ENCODE measurements at places on chromosomes 2 and 18.
A peak's percentile ranks its signal among the peaks of the same experiment; 100 is the strongest.

DNA sequence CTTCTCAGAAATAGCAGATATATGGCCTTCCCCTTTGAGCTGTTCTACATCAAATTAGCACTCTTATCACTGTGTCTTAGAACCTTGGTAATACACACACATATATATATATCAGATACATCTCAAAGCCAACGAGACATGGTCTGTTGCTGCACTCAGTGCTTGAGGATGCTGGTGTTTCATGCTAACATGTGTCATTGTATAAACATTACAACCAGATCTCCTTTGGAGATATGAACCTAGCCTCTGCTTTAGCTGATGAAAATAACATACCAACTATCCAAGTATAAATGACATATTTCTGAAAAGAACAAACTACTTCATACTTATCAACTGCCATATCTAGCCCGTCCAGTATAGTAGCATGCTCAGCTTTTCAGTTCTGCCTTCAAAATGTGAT is 226.7 kb upstream of the HNRNPA3 start:
- no peak for DNase-seq

GRCh38 chr18:58727776-58728500 is 56.7 kb downstream of the MALT1 start:
- no peak for DNase-seq

DNA sequence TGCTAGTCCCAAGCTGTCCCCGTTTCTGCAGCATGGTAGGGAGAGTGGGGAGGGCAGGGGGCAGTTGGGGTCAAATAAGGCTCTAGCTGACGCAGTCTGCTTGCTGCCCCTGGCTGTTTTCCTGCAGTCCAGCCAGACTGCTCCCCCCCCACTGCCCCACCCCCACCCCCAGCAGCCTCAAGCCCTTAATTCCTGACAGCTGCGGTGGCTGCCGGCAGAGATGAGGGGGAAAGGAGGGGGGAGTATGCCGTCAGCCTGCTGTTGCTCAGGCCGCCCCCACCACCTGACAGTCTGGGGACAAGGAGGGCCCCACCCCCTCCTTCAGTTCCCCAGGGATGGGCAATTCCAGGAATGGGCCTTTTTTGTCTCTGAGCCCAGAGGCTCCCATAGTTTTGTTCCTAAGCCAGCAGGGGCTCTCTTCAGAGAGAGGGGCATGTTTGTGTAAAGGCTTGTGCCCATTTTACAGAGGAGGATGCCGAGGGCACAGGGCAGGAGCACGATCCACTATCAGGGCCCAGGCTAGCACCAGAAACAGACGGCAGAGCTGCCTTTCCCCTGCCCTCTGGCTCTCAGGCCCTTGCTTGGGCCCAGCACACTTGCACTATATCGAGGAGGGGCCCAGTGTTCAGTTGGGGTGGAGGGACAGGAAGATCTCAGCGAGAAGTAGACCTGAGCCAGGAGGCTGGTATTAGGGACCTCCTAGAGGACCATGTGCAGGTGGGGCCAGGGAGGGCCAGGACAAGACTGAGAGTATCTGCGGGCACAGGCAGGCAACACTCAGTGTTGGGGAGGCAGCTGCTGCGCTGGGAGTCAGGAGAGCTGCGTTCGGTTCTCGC is 1.5 kb upstream of the WNT10A start:
- DNase-seq = no peak

DNA sequence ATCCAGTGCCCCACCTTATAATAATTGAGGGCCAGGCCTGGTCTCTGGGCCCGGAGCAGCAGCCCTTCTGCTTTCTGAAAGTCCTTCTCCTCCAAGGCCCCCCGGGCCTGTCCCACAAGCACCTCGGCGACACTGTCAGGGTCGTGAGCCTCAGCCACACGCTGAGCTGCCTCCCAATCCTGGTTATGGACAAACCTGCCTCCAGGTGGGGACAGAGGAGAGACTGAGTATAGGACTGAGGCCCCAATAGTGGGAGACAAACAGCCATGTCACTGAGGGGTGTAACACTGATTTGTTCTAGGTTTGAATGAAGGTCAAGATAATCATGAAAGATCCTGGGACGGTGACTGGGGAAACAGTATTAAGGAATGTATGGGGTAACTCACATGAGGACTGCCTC is 11.8 kb downstream of the KRTCAP3 start:
- no peak for DNase-seq

DNA sequence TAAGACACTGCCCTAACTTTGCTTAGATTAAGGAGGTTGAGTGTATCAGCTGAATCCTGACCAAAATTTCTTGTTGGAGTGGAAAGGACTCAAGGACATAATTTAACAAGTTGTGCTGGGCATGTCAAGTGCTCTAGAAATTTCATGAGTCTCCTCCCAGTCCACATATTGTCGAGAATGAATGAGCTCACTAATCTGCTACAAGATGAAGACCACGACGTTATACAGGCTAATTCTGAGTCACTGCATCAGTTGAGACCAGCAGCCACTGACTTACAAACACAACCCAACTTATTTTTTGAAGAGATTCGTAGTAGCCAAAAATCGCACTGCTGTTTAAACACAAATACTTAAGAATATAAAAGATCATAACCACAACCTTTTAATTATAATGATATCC is 28.7 kb upstream of the SLC8A1 start:
- no peak for DNase-seq

- DNase-seq = no peak
Observed at GRCh38 chr2:53751728-53752127, 15.9 kb upstream of the CHAC2 start.

DNA sequence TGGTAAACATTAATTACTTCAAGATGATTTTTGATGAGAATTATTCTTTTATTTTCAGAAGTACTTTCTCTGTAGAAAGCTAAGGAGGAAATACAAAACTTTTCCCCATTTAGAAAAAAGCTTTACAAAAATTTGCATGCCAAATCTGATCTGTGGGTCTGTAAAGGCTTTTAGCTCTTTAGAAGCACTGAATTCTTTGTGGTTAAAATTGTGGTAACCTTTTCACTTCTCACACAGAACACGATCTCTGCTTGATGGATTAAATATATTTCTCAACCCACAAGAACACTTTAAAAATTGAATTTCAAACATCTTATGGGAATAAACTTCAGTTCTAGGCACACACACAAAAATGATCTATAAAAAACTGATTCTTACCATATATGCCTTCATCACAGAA is 63.7 kb downstream of the VIL1 start:
- no peak for DNase-seq

DNA sequence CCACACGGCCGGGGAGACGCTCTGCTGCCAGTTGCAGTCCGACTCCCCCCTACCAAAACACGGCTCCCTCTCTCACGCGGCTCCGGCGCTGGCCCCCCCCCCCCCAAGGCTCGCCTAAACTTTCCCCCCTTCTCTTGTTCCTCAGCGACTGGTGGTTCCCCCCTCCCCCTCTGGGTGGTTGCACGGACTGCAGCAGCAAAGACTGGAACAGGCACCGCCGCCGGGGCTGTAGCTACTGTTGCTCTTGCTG is 281 bp downstream of the XPO1 start:
- no peak for DNase-seq

DNA sequence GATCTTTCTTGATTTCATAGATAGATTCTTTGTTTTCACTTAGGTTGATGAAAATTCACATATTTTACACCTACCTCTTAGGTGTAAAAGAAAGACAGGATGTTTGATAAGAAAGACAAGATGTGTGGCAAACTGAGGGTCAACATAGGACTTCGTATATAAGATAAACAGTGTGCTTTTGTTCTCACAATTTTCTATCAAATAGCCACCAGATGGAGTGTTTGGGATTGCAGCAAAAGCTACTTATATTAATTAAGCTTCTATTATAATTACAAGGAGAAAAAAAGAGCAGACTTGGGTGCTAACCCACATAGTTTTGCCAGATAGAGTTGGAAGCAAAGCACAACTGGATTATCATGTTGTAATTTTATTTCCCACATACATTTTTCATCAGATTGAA is 232.9 kb downstream of the CDH7 start:
- no peak for DNase-seq

DNA sequence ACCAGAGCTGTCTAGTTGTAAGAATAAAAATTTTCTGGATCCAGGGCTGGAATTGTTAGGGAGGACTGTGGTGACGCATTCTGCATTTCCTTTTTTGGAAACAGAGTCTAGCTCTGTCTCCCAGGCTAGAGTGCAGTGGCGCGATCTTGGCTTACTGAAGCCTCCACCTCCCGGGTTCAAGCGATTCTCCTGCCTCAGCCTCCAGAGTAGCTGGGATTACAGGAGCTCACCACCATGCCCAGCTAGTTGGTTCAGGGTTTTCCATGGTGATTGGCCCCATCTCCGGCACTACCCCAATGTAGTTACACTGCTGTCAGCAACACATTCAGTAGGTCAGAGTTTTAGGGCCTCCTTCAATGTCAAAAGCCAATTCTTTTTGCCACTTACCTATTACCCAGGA is 58.6 kb upstream of the RNF152 start:
- DNase-seq = no peak

DNA sequence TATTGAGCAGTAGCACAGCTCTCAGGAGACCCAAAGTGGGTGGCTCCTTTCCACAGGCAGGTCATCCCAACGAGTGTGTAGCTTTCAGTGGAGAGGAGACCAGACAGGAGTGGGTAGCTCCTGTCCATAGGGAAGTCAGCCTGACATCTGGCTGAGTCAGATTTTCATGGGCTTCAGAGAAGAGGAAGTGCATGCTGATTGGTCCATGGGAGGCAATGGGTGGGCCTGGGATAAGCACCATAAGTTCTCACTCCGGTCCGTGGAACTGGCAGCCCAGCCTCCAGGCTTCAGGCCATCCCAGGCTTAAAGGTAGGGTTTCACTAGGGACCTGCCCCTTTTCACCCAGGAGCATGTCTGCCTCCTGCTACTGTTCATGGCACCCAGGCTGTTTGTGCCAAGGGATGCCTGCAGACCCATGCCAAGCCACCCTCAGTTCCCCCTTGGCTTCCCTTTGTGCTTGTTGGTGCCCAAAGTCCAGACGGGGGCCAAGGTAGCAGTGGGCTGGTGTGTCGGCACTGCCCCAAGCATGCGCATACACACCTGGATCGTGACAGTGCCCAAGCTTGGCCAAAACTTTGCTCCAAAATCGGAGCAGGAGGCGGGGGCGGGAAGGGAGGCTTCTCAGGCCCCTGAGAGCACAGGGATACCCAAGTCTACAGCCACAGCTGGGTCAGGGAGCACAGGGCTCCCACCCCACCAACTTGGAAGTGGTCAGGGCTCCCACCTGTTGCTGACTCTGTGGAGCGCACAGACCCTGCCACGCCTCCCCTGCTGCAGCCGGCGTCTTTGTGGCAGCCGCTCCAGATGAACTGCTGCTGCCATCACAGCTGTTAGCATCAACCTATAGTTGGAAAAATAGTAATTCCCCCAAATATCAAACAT is 26.4 kb downstream of the MARCHF7 start:
- DNase-seq = peak; percentile 6

DNA sequence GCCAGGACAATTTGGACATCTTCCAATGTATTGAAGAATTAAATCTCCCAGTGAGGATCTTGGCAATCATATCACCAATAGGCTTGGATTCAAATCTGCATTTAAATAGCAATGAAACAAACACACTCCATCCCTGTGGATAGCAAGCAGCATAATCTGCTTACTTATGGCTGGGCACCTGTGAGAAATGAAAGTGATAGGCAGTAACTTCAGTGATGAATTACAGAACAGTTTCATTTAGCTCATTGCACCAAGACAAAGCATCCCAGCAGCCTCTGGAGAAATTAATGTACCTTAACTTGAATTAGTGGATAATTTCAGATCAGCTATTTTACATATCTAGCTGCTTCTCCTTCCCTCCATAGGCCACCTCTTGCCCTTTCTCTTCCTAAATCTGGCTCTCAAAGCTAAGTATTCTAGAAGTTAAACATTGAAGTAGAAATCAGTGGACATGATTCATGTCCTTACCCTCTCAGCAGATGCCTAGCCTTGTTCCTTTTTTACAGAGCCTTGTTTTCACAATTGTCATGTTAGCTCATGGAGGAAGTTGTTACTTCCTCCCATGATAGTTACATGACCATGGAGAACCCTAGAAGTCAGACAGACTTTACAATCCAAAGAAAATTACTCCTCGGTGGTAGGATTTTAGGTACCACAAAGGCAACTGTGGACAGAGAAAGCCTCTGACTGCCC is 88.5 kb upstream of the TACR1 start:
- no peak for DNase-seq

- DNase-seq = no peak
Observed at GRCh38 chr2:19711470-19712372, 190.1 kb downstream of the TTC32 start.

DNA sequence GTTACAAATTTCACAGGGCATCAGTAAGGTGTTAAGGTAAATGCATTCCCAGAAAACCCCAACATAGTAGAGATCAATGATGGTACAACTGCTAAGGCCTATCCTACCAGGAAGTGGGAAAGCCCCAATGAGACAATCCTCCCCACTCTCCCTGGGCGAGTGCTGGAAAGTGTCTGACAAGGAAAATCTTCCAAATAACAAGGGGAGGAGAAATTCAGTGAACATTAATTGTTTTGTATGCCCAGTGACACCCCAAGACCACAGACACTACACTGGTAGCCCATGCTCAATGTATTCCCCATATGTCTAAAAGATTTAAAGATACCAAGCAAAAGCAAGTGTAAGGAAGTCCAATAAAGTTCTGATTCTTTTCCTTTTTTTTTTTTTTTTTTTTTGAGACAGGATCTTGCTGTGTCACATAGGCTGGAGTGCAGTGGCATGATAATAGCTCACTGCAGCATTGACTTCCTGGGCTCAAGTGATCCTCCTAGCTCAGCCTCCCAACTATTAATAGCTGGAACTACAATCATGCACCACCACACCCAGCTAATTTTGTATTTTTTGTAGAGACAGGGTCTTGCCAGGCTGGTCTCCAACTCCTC is 24.7 kb downstream of the B4GALT6 start:
- DNase-seq = no peak

- DNase-seq = no peak
Observed at GRCh38 chr2:53366543-53366942, 401.1 kb upstream of the CHAC2 start.

- no peak for DNase-seq
Observed at GRCh38 chr2:215952860-215953637, 60.3 kb downstream of the MREG start.

GRCh38 chr2:55923982-55924321 is 370 bp upstream of the EFEMP1 start:
- DNase-seq = no peak

- DNase-seq = no peak
Observed at GRCh38 chr2:207252979-207253645, 87.4 kb upstream of the KLF7 start.

GRCh38 chr2:105843476-105844374 is 99.0 kb downstream of the NCK2 start:
- DNase-seq = no peak

DNA sequence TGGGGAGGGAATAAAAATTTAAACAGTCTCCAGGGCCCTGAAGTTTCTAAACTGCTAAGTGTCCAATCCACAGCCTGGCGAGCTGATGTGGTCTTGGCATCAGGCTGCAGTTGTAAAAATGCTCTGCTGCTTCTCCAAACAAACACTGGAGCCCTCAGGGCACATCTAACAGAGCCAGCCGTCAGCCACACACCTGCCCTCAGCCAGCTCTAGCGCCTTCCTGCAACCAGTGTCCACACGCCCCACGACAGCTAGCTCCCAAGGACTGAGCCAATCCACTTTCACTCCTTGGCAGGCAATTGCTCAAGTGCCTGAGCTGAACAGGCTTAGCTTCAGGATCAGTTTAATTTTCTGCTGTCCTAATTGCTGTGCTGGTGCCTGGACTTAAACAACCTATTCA is 446.4 kb upstream of the RAB12 start:
- DNase-seq = no peak

- no peak for DNase-seq
Observed at GRCh38 chr2:1489486-1489885, 76.2 kb downstream of the TPO start.

- DNase-seq = no peak
Observed at GRCh38 chr18:31487246-31488015, 10.5 kb upstream of the DSG2 start.
